ENCODE measurements at places on chromosomes 3 and 15.

- no peak for DNase-seq
These were observed 1.3 kb downstream of the SECISBP2L start for GRCh38 chr15:49044766-49045606.

- DNase-seq, result no peak
These were observed 54.4 kb upstream of the WNT5A start for GRCh38 chr3:55541456-55541855.

DNA sequence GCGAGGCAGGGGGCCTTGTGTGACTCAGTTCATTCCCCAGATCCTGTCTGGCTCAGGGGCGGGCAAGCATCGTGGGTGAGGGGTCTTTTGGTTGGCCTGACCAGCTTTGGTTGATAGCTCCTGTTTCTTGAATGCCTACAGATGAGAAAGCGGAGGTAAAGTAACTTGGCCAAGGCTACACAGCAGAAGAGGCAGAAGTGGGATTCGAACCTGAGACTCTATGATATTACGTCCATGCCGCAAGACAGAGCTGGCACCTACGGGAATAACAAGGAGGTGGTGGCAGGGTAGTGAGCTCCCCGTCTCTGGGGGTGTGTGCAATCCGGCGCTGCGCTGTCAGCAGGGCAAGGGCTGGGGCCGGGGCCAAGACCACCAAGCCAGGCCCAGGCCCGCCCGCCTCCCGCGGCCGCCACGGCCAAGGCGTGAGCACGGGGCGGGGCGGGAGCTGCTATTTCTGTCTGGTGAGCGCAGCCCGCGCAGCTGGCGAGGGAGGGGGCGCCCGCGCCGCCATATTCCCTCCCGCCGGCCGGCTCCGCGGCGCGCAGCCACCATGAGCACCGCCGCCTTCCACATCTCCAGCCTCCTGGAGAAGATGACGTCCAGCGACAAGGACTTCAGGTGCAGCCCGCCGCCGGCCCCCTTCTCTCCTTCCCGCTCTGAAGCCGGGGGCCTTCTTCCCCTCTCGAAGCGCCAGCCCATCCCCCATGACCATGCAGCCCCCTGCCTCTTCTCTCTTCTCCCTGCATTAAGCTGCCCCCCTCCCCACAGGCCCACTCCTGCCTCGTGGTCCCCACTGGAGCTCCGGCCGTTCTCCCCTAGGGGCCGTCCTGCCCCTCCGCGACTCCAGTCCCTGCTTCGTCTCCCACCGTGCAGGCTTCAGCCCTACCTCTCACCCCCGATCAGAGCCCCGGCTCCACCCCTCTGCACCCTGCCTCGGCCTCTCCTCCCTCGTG is at the start of gene CAND2:
TSS of gene CAND2 (plus strand) at position 510 of the 953 bp plus-strand sequence. CDS start at position 551, 41 bp downstream.
- peak; percentile 68 for DNase-seq

DNA sequence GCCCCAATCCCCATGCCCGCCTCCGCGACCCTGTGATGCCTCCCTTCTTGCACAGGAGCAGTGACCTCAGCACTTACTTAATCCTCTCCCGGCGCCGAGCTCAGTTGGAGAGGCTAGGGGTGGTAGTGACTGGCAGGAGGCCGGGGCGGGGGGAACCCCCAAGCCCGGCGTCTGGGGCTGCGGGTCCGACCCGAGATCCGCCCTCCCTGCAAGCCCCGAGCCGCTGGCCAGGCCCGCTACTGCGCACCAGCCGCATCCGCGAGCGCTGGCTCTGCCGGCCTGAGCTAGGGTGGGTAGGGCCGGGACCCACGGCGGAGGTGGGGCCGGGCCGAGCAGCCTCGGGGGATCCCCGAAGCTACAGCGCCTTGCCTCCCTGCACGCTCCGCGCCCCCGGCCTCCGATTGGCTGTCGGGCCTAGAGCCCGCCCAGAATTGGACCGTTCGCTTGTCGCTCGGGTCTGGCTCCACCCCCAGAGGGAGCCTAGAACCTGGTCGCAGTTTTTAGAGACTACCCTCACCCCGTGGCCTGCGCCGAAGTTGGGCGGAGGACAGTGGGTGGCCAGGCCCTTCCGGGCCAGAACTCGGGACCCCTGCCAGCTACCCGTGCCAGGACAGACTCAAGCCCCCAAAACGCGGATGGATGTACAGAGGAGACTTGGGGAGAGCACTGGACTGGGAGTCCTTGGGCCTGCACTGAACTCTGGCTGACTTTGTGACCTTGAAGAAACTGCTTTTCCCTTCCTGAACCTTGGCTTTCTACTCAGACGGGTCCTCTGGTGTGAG is at the start of gene C3orf18:
TSS of gene C3orf18 (minus strand) at position 362 of the 782 bp plus-strand sequence. CDS start 2,048 bp downstream, outside the sequence.
- peak; percentile 96 for DNase-seq

- no peak for DNase-seq
These were observed 483.5 kb downstream of the GABRG3 start for GRCh38 chr15:27454281-27455075.

DNA sequence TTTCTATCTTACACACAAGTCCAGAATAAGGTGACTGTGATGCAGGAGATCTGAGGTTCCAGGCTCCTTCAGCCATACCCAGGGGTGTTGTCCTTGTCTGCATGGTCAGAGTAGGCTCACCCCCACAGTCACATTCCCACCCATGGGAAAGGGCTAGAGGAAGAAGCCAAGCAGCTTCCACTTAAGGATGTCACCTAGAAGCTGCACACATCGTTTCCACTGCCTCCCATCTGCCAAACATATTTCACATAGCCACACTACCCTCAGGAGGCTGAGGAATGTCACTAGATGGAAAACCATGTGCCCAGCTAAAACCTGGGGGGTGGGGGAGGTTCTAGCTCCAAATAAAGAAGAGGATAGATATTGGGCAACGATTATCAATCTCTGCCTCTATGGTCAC is 58.1 kb downstream of the TMEM39A start:
- DNase-seq, result no peak
